CD4-positive, alpha-beta T cell treated with Interleukin-6 at 100 ng/mL for 8 hours (primary cell): ENCODE measurements at places on chromosomes 1 and 21.

GRCh38 chr1:97088391-97088790, 366.8 kb downstream of the PTBP2 start:
- DNase-seq: no peak

GRCh38 chr1:3673381-3674099, 21.2 kb downstream of the TP73 start:
- DNase-seq: no peak

DNA sequence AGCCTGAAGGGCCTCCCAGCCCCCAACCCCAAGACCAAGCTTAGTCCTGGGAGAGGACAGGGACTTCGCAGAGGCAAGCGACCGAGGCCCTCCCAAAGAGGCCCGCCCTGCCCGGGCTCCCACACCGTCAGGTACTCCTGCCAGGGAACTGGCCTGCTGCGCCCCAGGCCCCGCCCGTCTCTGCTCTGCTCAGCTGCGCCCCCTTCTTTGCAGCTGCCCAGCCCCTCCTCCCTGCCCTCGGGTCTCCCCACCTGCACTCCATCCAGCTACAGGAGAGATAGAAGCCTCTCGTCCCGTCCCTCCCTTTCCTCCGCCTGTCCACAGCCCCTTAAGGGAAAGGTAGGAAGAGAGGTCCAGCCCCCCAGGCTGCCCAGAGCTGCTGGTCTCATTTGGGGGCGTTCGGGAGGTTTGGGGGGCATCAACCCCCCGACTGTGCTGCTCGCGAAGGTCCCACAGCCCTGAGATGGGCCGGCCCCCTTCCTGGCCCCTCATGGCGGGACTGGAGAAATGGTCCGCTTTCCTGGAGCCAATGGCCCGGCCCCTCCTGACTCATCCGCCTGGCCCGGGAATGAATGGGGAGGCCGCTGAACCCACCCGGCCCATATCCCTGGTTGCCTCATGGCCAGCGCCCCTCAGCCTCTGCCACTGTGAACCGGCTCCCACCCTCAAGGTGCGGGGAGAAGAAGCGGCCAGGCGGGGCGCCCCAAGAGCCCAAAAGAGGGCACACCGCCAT, 21.9 kb upstream of the ARF1 start:
- no peak for DNase-seq

- no peak for DNase-seq
Observed at GRCh38 chr1:91803123-91803522, 82.8 kb downstream of the TGFBR3 start.

DNA sequence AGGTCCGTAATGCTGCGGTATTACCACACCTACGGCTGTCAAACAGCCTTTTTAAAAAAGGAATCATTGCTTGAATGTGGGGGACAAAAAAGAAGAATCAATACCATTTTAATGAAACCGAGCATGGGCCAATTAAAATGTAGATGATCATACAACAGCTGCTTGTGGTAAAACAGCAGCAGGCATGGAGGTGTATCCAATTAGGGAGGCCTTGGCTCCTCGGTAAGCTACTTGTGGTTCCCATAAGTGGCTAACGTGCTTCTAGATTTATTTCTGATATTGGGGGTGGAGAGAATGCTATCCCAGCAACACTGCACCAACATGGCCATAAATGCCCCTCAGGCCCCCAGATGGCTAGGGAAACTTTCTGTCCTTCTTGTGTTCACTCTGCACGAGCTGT, 1.8 kb downstream of the PTPN14 start:
- DNase-seq: no peak

DNA sequence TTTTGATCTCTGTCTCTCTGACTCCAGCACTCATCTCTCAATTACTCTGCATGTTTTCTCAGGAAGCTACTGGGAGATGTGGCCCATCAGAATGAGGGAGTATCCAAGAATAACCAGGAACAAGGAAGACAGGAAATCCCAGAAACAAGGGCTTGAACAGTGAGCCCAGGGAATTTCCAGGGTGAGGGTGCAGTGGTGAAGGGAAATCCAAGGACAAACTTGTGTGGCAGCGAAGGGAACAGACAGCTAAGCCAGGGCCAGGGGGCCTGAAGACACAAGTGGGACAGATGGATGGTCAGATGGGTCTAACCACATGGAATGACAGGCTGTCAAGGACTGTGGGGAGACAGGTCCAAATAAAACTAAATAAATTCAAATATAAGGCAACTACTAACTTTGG, 121.8 kb upstream of the ERRFI1 start:
- DNase-seq: no peak

GRCh38 chr1:80656014-80656636, 1144.6 kb upstream of the ADGRL2 start:
- no peak for DNase-seq

GRCh38 chr1:184685116-184685515, 69.5 kb downstream of the EDEM3 start:
- DNase-seq: no peak

DNA sequence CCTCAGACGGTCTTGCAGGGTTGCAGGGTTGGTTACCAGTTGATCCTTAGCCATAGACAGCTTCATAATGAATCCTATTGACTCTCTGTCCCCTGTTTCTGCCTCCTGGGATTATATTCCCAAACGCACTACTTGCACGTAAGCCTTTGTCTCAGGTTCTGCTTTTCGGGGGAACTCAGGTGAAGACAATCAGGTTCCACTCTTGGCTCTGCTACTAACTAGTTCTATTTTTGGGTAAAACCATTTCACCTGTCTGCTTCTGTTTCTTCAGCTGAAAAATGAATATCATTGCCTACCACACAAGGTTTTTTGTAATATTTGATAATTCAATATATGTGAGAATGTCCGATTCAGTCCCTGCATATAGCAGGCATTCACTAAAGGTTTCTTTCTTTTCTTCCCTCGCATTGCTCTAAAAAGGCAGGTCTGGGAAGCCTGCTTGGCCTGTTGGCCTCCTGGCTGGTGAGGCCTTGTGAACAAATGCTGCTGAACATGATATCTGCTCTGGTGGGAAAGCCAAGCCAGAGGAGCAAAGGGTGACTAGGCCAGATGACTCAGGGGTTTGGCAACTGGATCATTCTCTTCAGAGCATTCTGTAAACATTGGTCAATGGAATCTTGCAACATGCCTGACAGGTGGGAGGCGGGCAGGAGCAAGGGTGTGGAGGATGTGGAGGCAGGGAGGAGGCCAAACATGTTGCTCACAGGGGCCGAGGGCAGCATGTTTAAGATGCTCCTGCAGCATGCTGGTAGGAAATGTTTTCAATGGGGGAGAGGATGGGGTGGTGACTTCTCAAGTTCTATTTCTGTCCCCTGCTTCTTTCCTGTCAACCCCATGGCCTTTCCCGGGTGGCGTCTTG, 23.8 kb downstream of the IER5 start:
- no peak for DNase-seq

DNA sequence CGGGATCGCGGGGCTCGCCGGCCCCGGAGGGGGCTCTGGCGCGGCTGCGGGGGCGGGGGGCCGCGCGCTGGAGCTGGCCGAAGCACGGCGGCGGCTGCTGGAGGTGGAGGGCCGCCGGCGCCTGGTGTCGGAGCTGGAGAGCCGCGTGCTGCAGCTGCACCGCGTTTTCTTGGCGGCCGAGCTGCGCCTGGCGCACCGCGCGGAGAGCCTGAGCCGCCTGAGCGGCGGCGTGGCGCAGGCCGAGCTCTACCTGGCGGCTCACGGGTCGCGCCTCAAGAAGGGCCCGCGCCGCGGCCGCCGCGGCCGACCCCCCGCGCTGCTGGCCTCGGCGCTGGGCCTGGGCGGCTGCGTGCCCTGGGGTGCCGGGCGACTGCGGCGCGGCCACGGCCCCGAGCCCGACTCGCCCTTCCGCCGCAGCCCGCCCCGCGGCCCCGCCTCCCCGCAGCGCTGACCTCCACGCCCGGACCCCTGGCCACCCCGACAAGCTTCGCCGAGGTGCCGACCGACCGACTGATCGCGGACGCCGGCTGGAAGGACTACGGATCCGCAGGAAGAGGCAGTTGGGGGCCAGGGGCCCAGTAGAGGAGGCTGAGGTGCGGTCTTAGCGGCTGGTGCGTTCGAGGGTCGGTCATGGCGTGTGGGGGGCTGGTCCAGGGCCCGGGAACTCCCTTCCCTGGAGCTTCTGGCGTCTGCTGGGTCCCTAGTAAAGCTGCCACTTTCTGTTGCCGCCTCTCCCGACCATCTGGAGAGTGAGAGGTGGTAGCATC, 711 bp downstream of the TRNP1 start:
- DNase-seq: no peak

GRCh38 chr1:212957546-212957945, 7.2 kb downstream of the VASH2 start:
- DNase-seq: no peak

GRCh38 chr1:34701326-34702060, 53.4 kb upstream of the GJB5 start:
- no peak for DNase-seq

DNA sequence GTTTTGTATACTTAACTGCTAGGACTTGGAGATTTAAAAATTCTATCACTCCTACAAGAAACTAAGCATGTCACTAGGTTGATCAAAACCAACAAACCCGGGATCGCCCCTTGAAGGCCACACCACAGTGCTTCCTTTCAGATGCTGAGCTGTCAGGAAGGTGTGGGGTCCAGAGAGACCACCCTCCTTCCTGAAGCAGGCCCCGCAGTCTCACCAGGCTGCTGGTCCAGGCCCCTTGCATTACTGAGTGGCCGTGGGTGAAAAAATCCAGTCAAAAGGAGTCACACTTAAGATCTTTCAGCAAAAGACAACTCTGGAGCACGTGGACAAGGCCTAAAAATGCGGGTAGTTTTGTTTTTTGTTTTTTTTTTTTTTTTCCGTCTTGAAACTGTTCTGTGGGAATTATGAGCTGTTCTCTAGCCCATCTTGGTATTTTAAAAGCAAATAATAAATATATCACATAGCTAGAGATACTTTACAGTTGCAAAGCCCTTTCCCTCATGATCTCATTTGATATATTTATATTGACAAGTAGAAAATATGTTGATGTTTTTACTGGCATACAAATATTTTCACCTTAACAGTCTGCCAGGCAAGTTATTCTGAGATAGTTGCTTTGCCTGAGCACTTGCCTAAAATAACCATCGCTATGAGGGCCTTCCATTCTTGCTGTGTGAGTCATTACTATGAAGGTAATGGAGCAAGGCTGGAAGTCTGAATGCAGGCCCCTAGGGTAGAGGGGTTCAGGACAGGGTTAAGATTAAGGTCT, 73.1 kb upstream of the EDEM3 start:
- no peak for DNase-seq

DNA sequence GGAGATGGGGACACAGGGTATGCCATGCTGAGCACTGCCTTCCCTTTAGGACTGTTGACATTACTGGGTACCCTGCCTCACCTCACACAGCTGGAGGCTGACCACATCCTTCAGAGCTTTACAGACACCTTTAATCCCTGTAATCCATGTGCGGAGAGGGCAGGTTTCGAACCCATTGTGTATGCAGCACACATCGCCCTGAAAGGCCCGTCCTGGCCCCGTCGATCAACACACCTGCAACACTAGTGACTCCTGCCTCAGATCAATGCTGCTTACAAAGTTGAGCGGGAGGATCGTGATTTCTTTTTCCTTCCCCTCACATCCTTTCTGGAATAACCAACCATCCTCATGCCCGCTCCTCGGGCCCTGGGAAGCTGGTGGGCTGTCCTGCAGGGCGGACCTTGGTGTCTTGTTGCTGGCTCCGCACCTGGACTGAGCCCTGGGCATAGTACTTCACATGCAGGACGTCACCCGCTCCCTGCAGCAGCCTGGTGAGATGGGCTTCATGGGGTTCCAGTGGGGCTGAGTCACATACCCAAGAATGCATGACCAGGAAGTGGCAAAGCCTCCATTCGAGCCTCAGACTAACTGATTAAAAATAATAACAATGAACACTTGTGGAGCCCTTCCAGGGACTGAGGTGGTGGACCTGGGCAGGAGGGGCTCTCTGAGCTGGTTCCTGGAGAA, 403.6 kb downstream of the PTPRU start:
- no peak for DNase-seq

DNA sequence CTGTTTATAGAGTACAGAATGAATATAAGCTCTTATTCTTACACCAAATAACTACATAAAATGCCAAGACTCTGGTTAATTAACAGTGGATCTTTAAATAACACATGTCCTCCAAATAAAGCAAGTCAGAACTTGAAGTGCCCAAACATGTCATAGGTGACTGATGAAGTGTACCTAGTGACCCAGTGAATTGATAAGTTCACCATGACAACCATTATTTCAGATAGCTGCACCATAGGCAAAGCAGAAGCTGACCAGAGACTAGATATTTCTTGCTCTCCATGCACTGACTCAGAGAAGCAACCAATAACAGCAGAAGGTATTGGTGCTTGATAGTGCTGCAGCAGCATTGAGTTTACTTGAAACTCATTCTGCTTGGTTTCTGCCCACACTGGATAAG, 192.1 kb downstream of the DUSP10 start:
- DNase-seq: no peak

GRCh38 chr1:172549621-172550280, 16.8 kb downstream of the SUCO start:
- no peak for DNase-seq

GRCh38 chr1:232966663-232967062, 16.3 kb downstream of the NTPCR start:
- no peak for DNase-seq

GRCh38 chr1:12415038-12415466, 185.2 kb downstream of the VPS13D start:
- no peak for DNase-seq

GRCh38 chr21:33121715-33122475, 52.0 kb downstream of the OLIG1 start:
- DNase-seq: no peak

DNA sequence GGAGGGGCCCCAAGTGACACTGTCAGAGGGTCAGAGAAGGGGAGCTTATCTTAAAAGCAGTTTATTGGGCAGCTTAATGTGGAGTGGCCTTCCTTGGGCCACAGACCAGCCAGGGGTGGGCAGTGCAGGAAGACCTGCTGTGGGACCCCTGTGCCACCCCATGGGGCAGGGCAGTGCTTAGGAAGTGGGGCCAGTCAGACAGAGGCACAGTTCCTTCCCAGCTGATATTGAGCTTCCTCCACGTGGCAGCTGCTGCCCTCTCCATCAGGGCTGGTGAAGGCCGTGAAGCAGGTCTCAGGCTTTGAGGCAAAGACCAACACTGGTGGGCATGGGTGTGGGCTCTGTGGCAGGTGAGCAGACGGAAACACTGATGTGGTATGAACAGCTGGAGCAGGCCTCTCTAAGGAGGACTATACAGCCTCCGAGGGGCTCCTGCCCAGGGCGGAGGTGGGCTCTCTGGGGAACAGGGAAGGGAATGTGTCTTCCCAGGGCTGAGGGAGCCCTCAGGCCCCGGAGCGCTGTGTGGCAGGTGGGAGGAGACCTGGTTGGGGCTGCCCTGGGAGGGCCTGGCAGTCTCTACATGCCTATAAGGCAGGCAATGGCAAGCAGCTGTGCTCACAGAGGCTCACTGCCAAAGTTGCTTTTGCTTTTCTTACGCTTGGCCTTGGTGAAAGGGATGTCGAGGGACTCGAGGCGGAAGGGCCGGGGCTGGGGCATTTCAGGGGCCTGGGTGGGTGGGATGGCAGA, 3.0 kb upstream of the DDOST start:
- no peak for DNase-seq

GRCh38 chr1:163346326-163346870, 24.6 kb downstream of the NUF2 start:
- no peak for DNase-seq

- no peak for DNase-seq
Observed at GRCh38 chr1:20354610-20355009, 63.9 kb downstream of the VWA5B1 start.

- no peak for DNase-seq
Observed at GRCh38 chr1:86523670-86524354, 23.1 kb upstream of the CLCA4 start.
